Smooth muscle cell of the umbilical artery (primary cell): ENCODE measurements at places on chromosomes 3 and 15. TPM values are rescaled to one million over a fixed set of nuclear protein-coding genes. Genes with fewer than 3 reads are reported as not detected.

Gene WWTR1
- 33.3 and 56.1 TPM in 2 replicates for total RNA-seq

Gene CASR
- total RNA-seq = not detected in 2 replicates

Gene NR2E3
- under 0.01 and 0.65 TPM in 2 replicates for total RNA-seq

Gene CDHR4
- total RNA-seq = not detected in 2 replicates

Gene TFG
- 83.1 and 113 TPM in 2 replicates for total RNA-seq

Gene RETNLB
- total RNA-seq = not detected in 2 replicates

Gene ISLR
- 5.3 and 10.4 TPM in 2 replicates for total RNA-seq

Gene CCR3
- total RNA-seq = not detected in 2 replicates

Gene TMEM62
- 9.8 and 12.0 TPM in 2 replicates for total RNA-seq

Gene TGM5
- not detected in 2 replicates for total RNA-seq

Gene FAM174B
- 2.4 TPM in 1 of 2 replicates, not detected in the other for total RNA-seq

Gene CCR8
- not detected in 2 replicates for total RNA-seq

Gene ANKRD63
- total RNA-seq = not detected in 2 replicates

Gene P4HTM
- 34.6 and 43.9 TPM in 2 replicates for total RNA-seq

Gene GPR171
- not detected in 2 replicates for total RNA-seq

Gene ACAD11
- 48.4 TPM in 2 replicates for total RNA-seq

Gene FES
- total RNA-seq = 15.4 and 27.4 TPM in 2 replicates

Gene DNAH12
- 0.37 and 0.59 TPM in 2 replicates for total RNA-seq

Gene USP4
- total RNA-seq = 18.7 and 29.8 TPM in 2 replicates

Gene UBAP1L
- 1.8 and 2.8 TPM in 2 replicates for total RNA-seq

Gene DNAH1
- 3.0 and 5.6 TPM in 2 replicates for total RNA-seq

Gene SLC2A2
- not detected in 2 replicates for total RNA-seq

Gene ITGB5
- 502 and 663 TPM in 2 replicates for total RNA-seq

Gene GALNT15
- total RNA-seq = 5.0 and 9.5 TPM in 2 replicates

Gene ZNF860
- 0.28 and 0.59 TPM in 2 replicates for total RNA-seq

Gene MME
- 670 and 1,159 TPM in 2 replicates for total RNA-seq

Gene GOLGA6B
- not detected in 2 replicates for total RNA-seq

Gene TMF1
- total RNA-seq = 47.8 and 64.3 TPM in 2 replicates

Gene GATM
- total RNA-seq = 0.28 and 0.30 TPM in 2 replicates

Gene FBN1
- total RNA-seq = 1,277 and 1,737 TPM in 2 replicates

Gene ALCAM
- total RNA-seq = 134 and 242 TPM in 2 replicates

Gene CCDC13
- total RNA-seq = 0.14 and 0.59 TPM in 2 replicates

Gene RASGRP1
- 0.59 and 0.88 TPM in 2 replicates for total RNA-seq

Gene GOLGA8T
- not detected in 2 replicates for total RNA-seq

Gene RABL3
- total RNA-seq = 27.9 and 36.6 TPM in 2 replicates

Gene UPK1B
- not detected in 2 replicates for total RNA-seq

Gene ZSCAN2
- 10.1 and 12.5 TPM in 2 replicates for total RNA-seq

Gene OSBPL10
- total RNA-seq = 9.3 and 17.8 TPM in 2 replicates

Gene LRTM1
- not detected in 2 replicates for total RNA-seq

Gene ROBO1
- 111 and 128 TPM in 2 replicates for total RNA-seq

Gene C3orf85
- not detected in 2 replicates for total RNA-seq

Gene CHRFAM7A
- under 0.01 TPM in 1 of 2 replicates, not detected in the other for total RNA-seq

Gene STRA6
- 30.3 and 47.2 TPM in 2 replicates for total RNA-seq

Gene GABRR3
- not detected in 2 replicates for total RNA-seq

Gene GLDN
- under 0.01 TPM in 1 of 2 replicates, not detected in the other for total RNA-seq

Gene C3orf80
- total RNA-seq = 3.6 and 7.1 TPM in 2 replicates

Gene C15orf62
- total RNA-seq = under 0.01 and 0.05 TPM in 2 replicates

Gene SPINK8
- not detected in 2 replicates for total RNA-seq

Gene ASB14
- total RNA-seq = 0.05 TPM in 1 of 2 replicates, not detected in the other
